ENCODE measurements at places on chromosomes 4 and X.

DNA sequence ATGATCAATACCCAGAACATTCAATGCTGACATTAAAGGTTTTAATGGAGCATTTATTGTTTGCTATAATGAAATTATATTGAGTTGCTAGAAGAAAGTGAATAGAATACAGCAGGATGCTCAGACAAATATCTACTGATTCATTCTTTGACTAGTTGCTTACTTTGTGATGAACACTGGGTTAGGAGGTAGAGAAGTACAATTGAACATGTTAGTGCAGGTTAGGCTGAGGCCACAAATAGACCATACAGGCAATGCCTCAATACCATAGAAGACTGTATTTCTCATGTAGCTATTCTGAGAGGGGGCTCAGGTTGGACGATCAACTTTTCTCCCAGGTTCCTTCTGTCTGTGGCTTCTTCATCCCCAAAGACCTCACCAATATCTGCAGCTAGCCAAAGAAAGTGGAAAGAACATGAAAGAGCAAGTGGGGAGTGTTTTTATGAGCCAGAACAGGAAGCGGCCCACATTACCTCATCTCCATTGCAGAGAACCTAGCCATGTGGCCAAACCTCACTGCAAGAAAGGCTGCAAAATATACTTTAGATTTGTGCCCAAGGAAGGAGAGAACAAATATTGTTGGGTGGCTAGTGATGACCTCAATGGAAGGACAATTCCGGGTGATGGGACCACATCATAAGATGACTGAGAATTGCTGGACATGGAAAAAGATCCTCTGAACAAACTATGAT lies 180.3 kb upstream of the GATB start:
- DNase-seq, result no peak

DNA sequence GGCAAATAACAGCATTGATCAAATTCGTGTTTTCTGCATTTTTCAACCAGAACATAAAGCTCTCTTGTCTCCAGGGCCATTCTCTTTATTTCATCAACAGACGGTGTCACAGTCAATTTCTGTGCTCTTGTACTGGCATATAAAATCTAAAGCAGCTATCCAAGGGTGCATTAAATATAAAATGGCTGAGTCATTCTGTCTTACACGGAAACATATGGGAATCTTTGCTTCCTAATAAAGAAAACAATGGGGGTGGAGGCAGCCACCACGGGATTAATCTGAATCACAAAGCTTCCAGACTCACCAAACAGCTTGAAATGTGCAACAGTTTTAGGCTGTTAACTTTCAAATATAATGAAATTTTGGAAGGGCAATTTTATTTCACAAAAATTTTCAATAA lies 132.6 kb downstream of the IL15 start:
- no peak for DNase-seq

GRCh38 chr4:113457886-113458285 lies 303.7 kb downstream of the CAMK2D start:
- no peak for DNase-seq

GRCh38 chrX:136529795-136530194 lies 2.2 kb upstream of the VGLL1 start:
- DNase-seq, result no peak

DNA sequence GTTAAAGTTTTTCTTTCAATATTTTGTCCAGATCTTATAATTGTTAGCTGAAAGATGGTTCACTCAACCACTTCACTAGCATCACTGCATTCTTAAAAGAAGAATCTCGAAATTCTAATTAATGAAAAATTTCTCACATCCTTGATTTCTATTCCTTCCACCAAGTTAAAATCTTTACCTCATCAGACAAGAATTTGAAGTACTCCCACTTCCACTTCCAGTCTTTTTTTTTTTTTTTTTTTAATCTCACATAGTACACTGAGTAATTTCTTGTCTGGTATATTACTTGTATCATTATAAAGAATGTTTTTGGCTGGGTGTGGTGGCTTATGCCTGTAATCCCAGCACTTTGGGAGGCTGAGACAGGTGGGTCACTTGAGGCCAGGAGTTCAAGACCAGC lies 73.2 kb downstream of the FBXW7 start:
- no peak for DNase-seq

DNA sequence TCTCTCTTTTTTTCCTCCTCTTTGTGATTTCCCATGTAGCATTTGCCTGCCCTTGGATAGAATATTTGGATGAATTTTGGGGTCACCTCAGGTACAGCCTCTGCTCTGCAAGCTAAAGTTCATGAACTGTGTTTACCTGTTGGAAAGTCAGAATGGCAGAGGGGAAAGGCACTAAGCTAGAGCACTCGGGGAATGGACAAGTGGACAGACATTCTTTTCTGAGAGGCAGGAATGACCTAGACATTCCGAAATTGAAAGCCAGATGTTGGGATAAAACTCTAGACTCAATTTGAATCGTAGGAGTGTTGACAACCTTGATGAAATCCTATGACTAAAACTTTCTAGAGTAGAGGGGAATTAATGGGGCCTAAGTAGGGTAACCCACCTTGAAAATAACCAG lies 56.1 kb downstream of the LUZP4 start:
- DNase-seq, result no peak

- no peak for DNase-seq
Measured at GRCh38 chr4:135476272-135476671, 1274.7 kb upstream of the PABPC4L start.

DNA sequence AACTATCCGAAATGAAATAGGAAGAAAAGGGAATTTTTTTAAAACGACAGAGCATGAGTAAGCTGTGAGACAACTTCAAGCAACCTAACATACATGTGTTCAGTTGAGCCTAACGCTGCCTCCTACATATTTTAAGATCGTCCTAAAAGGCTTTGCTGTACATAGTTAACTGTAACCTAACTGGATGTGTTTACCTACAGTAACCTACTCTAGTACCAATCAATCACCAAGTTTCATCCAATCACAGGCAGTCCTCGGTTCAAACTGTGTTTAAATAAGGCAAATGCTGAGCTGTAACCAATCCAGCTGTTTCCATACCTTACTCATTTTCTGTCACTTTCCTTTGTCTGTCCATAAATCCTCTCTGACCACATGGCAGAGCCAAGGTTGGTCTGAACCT lies 17.1 kb downstream of the RCHY1 start:
- no peak for DNase-seq

DNA sequence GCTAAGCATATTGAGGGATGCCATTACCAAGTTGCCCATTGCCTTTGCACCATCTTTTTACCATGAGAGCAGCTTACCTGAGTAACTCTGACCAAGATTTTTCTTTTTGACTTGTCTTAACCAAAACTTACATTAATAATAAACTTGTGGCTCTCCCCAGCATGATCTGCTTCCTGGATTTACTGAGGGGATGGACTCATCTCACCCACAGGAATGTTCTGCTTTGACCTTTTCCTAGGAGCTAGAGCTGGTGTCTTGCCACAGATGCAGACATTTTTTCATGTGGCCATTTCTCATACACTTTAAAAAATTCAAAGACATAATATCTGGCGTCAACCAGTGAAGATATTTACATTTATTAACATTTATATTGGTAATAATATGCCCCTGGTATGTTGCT lies 79.2 kb upstream of the EFHC2 start:
- DNase-seq, result no peak

DNA sequence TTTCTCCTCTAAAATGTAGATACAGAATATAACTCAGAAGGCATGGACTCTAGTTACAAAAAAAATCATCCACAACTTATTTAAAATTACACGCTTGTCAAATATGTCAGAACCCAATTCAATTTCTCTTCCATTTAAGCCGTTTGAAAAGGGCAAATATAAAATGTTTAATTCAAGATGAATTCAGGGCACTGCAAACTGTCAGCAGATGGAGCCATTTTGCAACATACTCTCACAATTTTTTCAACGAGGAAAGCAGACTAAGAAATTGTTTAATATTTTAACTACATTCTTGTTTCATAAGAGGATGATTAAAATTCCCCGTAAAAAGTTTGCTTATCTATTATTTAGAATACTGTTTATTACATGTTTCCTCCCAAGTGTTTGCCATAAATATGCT lies 321.3 kb upstream of the CPXCR1 start:
- DNase-seq, result no peak

GRCh38 chrX:9888953-9889470 lies 78.1 kb upstream of the CLDN34 start:
- no peak for DNase-seq

DNA sequence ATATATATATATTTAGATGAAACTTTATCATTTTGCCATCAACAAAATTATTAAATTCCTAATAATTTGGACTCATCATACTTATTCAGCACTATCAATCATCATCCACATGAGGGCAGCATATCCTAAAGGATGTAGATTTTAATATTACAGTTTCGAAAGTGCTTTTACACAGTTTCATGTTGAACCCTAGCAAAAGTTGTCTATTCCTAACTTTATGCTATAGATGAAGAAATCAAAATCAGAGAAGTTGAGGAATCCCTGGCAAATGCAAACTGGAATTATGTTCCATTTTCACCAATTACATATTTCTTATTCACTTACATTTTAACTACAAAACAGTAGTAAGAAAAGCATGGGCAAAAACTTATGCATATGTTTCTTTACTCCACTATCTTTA lies 36.6 kb upstream of the UGT2A1 start:
- DNase-seq, result no peak

DNA sequence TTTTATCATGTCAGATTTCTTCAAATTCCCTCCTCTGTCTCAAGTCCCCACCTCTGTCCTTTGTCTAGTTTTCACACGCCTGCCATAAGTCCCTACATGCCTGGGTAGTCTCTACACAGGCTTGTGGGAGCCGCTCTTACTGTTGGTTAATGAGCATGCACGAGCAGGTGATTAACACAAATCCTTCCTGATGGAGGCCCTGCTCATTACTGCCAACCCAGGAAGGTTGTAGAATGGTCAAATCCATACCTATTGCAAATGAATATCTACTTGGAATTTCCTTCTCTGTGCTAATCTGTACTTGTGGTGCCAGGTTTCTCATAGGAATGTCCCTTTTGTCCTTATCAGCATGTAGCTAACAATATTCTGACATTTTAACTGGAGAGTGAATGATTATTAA lies 208.4 kb upstream of the HDX start:
- DNase-seq, result no peak

DNA sequence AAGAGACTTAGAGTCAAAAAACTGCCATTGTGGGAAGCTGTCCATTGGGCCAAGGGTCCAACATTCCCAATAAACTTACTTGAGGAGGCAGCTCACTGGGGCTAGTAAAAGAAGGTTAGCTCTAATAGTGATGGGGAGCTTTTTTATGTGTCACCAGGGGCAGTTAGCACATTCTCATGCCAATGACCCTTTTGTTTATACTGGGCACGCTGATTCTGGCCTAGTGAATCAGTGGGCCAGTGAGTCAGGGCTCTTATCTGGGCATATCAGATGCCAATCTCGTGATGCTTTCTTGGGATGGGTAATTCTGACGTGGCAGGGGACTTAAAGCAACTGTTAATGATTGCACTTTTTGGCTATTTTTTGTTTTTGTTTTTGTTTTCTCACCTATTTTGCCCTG lies 27.8 kb downstream of the TCEAL1 start:
- DNase-seq, result no peak

- DNase-seq, result no peak
Measured at GRCh38 chr4:168383510-168383909, 65.0 kb upstream of the DDX60 start.
